ENCODE measurements at places on chromosomes 12 and 14.

GRCh38 chr14:39827901-39828655 is 395.8 kb upstream of the FBXO33 start:
- DNase-seq: no peak

GRCh38 chr14:73725116-73726024 is 11.2 kb upstream of the PNMA1 start:
- DNase-seq: no peak

DNA sequence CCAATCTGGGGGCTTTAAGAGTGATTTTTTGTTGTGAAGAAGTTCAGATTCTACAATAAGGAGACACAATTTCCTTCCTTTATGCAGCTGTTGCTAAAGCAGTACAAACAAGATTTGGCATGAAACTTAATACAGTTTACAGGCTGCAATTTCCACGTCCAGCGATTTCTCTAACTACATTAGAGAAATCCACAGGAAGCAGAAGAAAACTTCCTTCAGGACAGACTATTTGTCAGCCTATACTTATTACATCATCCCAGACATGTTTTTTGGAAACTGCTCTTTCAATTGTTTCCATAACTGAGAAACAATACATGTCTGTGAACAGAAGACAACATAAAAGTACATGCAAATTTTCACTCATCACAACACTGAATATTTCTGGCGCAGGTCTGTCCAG is 204.3 kb downstream of the TTC7B start:
- no peak for DNase-seq

- no peak for DNase-seq
Observed at GRCh38 chr12:49954863-49955830, 4.6 kb downstream of the AQP2 start.

DNA sequence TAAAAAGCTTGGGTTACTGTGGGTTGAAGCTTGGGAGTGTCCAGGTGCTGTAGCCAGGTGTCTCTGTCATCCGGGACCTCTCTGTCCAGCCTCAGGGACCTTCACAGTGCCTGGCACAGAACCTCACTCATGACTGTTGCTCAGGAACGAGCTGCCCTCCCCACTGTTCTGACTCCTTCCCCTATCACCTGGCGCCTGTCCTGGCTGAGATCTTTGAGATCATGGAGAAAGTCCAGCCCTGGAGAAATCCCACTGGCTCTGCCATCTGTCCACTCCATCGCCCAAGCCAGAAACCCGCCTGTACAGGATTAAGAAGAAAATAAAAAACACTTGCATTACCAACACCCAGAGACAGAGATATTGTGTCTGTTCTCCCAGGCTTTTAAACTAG is 53.5 kb downstream of the DGLUCY start:
- DNase-seq: no peak
